Activated CD4-positive, alpha-beta T cell treated with anti-CD3 and anti-CD28 coated beads, Interleukin-2, amount 50 U/mL, for 48 hours (primary cell): ENCODE measurements at places on chromosomes 16 and 17.

DNA sequence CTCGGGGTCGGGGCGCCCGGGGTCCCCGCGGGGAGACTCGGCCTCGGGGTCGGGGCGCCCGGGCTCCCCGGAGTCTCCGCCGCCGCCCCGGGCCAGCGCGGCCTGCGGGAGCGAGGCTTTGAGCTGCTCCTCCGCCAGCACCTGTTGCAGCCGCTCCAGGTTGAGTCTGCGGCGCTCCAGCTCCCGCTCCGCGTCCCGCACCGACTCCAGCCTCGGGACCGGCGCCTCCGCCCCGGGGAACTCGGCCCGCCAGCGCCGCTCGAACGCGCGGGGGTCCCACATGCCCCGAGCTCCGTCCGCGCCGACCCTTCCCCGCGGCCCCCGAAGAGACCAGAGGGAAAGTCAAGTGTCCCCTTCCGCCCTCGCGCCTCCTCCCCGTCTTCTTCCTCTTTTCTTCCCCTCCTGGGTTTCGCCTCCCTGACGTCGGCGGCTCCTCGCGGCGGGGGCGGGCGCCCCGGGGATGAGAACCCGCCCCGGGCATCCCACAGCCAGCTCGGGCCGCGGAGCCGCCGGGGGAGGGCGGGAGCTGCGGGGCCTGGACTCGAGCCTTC, 40.8 kb upstream of the BHLHA9 start:
- DNase-seq: peak; percentile 52

GRCh38 chr17:19703828-19704613, 12.4 kb downstream of the SLC47A2 start:
- DNase-seq: no peak

- DNase-seq: no peak
Measured at GRCh38 chr16:50640391-50640790, 40.7 kb downstream of the SNX20 start.

DNA sequence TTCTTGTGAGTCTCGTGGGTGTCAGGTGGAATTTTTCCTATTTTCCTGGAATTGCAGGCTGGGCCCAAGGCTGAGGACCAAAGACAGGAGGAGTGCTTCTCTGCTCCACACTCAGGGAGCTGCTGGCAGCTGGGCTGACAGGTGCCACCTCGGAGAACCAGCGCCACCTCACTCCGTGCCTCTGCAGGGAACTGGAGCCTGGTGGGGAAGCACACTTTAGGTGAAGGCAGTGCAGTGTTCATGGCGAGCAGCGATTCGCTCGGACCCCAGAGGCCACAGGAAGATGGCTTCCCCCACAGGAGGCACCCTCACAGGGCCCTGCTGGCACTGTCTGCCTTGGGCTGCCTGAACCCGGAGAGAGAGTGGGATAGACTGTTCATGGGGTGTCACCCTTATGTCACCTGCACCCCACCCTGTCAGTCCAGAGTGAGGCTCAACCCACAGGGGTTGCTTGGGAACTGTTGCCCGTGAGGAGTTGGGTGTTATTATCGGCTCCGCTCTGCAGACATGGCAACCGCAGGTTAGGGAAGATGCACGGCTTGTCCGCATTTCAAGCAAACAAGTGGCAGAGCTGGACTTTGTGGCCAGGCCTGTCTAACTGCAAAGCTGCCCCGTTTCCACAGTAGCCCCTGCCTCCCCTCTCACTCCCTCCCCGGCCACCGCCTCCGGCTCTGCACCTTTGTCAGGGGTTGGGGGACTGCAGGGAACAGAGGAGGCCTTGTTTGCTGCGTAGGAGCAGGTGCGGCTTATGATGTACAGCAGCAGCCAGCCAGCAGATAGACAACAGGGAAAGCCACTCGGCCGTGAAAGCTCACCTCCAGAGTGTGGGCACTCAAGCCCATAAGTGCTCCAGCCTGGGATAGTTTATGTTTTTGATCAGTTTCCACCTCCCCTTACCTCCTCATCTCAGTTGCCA, 15.5 kb downstream of the TBC1D24 start:
- DNase-seq: no peak

GRCh38 chr17:56777859-56778258, 55.9 kb downstream of the C17orf67 start:
- no peak for DNase-seq

DNA sequence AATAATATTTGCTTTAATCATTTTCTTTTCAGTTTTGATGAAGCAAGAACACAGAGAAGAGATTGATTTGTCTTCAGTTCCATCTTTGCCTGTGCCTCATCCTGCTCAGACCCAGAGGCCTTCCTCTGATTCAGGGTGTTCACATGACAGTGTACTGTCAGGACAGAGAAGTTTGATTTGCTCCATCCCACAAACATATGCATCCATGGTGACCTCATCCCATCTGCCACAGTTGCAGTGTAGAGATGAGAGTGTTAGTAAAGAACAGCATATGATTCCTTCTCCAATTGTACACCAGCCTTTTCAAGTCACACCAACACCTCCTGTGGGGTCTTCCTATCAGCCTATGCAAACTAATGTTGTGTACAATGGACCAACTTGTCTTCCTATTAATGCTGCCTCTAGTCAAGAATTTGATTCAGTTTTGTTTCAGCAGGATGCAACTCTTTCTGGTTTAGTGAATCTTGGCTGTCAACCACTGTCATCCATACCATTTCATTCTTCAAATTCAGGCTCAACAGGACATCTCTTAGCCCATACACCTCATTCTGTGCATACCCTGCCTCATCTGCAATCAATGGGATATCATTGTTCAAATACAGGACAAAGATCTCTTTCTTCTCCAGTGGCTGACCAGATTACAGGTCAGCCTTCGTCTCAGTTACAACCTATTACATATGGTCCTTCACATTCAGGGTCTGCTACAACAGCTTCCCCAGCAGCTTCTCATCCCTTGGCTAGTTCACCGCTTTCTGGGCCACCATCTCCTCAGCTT, 45.0 kb downstream of the ESRP2 start:
- DNase-seq: no peak

GRCh38 chr16:64870859-64871258, 251.0 kb downstream of the CDH11 start:
- no peak for DNase-seq

DNA sequence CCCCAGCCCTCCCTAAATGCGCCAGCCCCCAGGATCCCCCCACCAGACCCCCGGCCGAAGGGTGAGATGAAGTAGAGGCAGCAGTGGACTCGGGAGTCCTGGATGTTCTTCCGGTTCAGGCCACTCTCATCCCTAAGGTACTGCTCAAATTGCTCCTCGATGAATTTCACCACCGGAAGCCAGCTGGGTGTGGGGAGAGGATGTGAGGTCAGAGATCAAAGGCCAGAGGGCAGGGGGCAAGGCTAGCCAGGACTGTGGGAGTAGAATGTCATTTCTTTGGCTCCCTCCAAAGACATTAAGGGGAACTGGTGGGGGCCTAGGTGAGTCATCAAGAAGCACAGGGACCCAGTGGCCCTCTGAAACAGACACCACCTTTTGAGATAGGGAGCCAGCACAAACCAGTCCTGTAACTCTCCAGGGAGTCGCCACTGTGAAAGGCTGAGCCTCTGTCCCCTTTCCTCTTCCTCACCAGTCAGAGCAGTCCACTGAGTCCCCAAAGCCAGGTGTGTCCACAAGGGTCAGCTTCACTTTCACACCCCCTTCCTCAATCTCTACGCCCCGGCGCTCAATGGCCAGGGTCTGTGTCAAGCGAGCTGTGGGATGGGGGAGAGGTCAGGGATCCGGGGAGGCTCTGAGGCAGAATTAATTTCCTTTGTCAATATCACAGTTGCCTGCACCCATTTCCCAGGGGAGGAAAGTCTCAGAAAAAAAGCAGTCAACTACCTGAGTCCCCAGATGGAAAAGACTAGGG, 895 bp downstream of the SEPTIN1 start:
- peak; percentile 60 for DNase-seq

DNA sequence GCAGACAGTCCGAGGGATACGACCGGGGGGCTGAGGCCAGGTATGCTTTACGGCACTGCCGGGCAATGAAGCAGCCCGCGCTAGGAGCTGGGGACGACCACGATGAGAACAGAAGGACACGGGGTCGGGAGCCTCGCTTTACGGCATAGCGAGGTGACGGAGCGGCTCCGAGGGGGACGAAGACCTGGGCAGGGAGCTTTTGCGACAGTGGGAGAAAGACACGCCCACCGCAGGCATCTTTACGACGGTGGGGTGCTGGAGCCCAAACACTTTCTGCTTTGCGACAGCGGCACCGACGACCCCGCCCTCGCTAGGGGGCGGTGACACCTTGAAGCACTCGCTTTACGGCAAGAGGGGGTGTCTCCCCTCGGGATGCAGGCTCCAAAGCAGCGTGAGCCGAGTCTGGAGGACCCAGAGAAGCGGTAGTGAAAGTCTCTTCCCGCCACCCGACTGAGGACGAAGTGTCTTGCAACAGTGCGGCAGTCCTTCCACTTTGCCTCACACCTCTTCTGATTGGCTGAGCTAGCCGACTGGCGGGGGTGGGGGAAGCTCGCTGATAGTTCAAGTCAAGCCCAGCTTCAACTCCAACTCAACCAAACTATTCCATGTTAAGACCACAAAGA, 350 bp upstream of the NEURL4 start:
- DNase-seq: peak; percentile 97

DNA sequence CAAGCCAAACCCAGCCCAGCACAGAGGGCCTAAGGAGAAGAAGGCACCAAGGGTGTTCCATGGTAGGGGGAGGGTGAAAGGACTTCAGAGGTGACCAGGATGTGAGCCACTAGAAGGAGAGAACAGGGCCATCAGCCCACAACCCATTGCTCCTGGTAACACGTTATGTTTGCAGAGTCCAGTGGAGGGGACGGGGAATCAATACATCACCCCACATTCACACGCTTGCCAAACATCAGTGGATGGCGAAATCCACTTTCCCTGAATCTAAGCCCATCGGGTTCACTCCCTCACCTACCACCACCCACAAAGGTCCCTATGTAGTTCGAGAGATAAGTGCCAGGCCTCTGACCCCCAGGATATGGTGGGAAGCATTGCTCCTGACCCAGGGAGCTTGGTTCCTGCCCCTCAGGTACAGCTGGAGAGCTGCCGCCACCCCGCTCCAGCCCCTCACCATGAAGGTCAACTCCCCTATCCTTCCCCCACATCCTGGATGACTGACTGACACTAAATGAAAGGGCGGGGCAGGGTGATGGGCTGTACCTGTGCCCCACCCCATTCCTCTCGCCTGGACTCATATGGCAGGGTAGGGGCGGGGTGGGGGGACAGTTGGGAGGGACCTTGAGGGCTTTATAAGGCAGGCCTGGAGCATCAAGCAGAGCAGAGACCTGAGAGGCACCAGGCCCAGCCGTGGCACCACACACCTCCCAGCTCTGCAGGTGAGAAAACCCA, at the start of gene GAST:
Gene GAST, plus strand, starts transcription at position 663 of the 732 bp plus-strand sequence. CDS start 3,106 bp downstream, outside the sequence.
- no peak for DNase-seq

DNA sequence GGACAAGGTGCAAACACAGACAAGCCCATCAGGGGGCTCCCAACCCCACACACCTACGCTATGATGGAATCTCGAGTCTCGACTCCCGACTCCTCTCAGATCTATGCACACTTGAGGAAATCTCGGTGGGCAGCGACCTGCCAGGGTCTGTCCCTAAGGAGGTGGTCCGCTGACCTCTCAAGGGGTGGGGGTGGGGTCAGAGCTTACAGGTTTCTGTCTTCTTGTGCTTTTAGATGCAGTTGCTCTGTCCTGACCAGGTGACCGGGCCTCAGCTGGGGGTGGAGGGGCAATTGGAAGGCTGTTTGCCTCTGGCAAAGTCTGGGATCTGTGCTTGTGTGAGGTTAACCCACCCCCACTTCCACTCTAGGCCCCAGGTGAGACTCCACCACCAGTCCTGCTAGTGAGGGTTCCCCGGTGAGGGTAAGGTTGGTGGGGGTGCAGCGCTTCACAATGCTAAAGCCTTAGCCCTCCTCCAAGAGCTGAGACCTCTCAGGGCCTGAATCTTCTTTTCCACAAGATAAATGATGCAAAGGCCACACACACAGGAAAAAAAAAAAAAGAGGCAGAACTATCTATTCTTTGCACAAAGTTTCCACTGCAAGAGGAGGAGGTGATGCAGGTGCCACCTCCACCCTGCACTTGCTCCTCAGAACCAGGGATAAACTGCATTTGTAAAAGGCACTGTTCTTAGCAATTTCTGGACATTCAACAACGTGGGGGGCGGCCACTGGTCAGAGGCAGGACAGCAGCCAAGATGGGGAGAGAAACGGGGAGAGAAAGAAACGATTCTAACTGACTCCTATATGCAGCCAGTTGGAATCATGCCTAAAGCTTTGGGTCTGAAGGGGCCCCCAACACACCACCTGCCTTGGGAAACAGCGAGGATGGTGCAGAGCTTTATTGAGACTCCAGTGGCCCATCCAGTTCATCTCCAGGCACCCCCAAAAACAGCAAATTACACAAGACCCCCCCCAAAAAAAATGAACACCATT, 4.1 kb downstream of the CISD3 start:
- DNase-seq: no peak

DNA sequence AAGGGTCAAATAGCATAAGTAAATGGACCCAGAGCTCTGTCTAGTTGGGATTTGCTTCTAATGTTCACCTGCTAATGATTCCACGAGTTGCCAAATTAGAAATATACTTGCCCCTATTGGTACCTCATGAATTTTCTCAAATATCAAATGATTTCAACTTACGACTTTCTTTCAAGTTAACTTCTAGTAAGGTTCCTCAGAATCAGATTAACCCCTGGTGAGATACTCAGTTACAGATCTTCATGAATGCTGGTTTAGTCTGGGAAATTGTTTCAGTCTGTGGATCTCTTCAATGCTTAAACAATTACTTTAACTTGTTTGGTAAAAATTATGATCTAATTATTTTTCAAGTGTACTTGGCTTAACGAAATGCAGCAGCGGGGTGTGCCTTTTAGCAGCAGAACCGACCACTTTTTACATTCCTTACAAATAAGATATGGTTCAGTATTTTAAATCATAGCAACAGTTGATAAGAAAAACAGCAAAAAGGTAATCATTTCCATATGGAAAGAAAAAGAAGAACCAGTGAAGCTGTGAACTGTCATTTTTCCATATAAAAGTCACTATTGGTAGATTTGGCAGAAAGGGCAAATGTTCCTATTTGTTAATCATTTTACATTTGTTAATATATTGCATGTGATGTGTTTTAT, 34.5 kb downstream of the TUBD1 start:
- DNase-seq: no peak

GRCh38 chr17:11935734-11936406, 61.4 kb downstream of the ZNF18 start:
- DNase-seq: peak; percentile 45

DNA sequence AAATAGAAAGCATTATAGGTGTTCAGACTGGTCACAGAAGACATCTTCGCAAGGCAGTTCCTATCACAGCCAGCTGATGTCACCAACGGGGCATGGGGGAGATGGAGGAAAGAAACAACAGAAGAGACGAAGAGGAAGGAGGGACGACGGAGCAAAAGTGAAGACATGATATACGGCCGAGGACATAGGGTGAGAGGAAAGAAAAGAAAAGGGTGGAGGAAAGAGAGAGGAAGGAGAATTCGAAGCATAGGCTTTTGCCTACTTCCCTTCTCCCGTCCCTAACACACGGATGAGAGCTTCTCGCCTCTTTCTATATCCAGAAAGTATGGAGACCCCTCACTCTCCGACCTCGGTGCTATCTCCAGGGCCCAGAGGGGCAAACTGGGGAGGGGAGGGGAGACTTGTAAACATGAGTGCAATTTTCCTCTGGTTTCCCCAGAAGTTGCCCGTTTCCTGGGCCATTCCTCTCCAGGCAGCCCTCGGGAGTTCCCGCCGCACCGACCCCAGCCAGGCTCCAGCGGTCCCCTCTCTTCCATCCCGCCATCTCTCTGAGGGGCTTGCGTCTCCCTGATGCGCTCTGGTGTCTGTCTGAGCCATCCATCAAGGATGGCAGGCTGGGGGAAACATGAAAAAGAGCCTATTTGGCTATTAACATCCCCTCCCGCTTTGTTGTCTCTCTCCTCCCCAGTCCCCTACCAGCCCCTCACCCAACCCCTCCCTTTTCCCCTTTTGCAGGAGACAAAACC, 26.0 kb downstream of the COPZ2 start:
- DNase-seq: peak; percentile 57
